ENCODE measurements at places on chromosomes 4 and X.

DNA sequence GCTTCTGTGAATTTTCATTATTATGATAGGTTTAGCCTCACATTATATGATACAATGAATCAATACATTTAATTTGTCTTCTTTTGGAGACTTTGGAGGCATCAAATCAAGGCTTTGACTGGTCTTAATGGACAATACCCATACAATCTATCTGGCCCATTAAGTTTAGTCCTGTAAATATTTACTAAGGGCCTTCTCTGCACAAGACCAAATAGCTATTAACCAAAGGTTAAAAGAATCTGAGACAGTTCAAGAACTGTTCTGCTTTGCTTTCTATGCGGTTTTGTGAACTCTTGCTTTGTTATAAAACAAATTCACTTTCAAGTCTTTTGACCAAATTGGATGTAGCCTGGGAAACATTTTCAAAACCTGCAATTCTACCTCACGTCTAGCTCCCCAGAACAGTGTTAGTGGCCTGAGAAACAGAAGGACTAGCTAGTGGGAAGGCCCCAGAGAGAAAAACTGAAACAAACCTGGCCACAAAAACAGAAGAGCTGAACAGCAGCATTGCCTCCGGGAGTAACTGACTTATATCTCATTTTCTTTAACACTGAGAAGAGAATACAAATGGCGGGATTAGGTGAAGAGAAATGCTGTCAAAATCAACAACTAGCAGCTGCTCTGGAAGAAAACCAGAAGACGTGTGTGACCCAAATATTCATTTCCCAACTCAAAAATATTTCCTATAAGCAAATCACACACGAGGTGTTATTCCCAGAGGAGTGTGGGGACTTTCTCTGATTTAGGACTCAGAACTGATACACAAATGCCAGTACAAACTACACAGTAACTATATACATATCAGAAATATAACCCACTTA lies 548 bp downstream of the TLR1 start:
- peak; percentile 83 for DNase-seq

GRCh38 chr4:75434105-75434504 lies 80.1 kb downstream of the RCHY1 start:
- DNase-seq: no peak

GRCh38 chrX:17986440-17986839 lies 125.3 kb upstream of the RAI2 start:
- DNase-seq: no peak

DNA sequence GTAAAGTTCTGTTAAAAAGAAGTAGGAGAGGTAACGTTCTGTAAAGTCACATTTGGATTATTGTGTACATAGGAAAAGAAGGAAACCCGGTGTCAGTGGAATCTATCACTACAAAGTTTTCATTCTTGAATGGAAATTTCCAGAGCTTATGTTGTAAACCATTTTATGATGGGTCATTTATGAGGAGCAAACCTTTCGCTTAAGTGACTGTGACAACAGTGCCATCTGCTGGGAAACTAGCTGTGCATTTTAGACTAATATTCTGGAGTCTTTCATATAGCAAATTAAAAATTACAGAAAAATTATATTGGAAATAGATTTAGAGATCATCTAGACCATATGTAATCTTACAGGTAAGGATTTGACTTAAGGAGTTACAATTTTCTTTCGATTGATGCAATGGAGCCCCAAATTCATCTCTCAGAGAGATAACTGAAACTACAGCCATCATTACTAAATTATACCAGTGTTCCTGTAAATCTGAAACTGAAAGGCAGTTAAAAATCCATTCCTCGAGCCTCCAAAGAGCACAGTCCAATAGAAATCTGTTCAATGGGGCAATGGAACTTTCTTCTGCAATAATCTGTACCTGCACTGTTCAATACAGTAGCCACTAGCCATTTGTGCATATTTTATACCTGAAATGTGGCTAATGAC lies 26.9 kb downstream of the ASB9 start:
- DNase-seq: peak; percentile 5

- no peak for DNase-seq
Measured at GRCh38 chr4:59570860-59571476, 1629.2 kb upstream of the ADGRL3 start.

GRCh38 chrX:56788717-56789122 lies 59.7 kb downstream of the NBDY start:
- DNase-seq: no peak

GRCh38 chr4:18342847-18343246 lies 321.3 kb upstream of the LCORL start:
- no peak for DNase-seq

- no peak for DNase-seq
Measured at GRCh38 chr4:160848901-160849760, 1314.7 kb downstream of the FSTL5 start.

- no peak for DNase-seq
Measured at GRCh38 chr4:106192131-106192530, 123.9 kb downstream of the TBCK start.

DNA sequence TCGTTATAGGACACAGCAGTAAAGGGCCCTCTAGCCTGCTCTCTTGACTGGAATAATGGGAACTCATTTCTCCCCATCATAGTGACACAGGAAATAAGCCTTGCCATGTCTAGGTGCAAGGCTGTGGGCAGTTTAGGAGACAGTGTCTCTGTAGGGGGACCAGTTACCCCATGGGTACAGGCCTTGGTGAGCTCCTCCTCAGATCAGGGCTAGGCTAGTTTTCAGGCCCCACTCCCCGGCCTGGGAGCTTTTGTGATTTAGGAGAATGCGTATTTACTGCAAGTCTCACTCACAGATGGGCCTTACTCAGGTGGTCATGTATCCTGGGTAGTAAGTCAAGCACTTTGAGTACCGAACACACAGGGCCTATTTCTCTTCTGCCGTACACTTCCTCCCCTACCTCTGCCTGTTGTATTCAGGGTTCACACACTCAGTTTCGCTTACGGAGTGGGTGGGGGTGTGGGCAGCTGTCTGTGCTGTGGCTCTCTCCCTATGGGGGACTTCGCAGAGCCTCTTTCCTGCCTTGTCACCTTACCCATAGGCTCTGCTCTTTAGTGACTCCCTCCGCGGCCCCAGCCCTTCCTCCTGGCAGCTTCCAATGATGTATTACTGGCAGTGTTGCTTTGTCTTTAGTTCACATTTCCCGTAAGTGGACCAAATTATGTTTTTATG lies 34.2 kb downstream of the FAM193A start:
- DNase-seq: peak; percentile 23

GRCh38 chrX:40514376-40514775 lies 66.4 kb upstream of the ATP6AP2 start:
- DNase-seq: no peak

All from GM06990 (cell line).